Lower leg skin (tissue), 4 donors: ENCODE measurements at places on chromosomes 4 and X.

GRCh38 chr4:89434364-89434988, 126.9 kb upstream of the GPRIN3 start:
- no peak for DNase-seq

DNA sequence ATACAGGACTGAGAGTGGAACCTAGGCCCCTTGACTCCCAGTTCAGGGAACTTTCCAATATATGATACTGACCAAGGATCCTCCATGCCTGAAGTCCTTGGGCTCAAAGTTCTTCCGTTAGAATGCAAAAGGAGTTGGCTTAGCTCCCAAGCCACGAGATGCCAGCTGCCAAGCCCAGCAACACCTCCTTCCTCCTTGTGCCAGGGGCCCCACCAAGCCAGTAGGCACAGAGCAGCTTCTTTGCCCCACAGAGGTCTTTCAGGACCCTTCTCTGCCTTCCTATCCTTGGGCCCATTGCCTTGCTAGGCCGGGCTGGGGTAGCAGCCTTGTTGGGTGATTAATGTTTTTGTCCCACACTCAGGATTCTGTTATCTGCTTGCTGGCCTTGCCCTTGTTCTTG, 105.6 kb downstream of the EFNB1 start:
- DNase-seq: no peak

GRCh38 chr4:21697583-21697982, 251.0 kb downstream of the KCNIP4 start:
- no peak for DNase-seq

DNA sequence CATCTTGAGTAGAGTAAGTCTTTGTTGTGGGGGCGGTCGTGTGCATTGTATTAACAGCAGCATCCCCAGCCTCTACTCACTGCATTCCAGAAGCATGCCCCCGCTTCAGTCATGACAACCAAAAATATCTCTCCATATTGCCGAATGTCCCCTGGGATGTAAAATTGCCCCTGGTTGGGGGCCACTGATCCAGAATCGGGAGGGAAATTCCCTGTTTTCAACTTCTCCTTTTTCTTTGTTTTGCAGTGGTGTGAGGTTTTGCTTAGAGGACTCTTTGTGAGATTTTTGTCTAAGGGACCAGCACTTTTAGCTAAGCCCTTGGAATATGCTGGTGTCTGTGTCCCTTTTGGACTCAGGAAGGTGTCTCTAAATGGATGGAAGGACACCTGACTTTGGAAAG, 3.0 kb upstream of the IL13RA1 start:
- DNase-seq: no peak

DNA sequence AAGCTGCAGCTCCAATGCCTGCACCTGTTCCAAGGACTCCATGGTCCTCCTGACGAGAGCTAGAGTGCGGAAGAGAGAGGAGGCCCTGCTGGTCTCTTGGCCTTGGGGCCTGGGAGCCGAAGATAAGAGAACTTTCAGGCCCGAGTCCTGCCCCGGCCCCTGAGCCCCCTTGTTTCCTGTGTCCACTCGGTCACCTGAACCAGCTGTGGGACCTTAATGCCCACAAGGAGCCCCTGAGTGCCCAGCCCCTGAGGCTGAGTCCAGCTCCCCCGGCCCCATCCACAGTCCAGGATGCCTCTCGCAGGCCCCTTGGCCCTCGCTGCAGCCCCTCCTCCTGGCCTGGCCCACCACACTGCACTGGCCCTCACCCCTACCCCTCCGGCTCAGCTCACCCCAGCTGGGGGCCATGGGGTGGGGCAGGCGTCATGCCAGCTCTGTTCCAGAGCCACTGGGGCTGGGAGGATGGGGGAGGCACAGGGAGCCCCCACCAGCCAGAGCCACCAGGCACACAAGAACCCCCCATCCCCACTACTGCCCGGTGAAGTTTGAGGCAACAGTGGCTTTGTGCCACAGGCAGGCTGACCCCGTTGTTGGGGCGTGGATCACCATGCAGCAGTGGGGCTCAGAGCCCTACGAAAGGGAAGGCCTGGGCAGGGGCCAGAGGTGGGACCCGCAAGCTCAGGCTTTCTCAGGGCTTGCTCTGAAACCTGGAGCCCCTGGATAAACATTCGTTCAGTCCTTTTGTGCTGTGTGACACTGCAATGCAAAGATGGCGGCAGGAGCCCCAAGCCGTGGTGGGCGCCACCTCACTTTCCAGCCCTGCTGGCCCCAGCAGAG, 14.1 kb downstream of the NAT8L start:
- DNase-seq: no peak

DNA sequence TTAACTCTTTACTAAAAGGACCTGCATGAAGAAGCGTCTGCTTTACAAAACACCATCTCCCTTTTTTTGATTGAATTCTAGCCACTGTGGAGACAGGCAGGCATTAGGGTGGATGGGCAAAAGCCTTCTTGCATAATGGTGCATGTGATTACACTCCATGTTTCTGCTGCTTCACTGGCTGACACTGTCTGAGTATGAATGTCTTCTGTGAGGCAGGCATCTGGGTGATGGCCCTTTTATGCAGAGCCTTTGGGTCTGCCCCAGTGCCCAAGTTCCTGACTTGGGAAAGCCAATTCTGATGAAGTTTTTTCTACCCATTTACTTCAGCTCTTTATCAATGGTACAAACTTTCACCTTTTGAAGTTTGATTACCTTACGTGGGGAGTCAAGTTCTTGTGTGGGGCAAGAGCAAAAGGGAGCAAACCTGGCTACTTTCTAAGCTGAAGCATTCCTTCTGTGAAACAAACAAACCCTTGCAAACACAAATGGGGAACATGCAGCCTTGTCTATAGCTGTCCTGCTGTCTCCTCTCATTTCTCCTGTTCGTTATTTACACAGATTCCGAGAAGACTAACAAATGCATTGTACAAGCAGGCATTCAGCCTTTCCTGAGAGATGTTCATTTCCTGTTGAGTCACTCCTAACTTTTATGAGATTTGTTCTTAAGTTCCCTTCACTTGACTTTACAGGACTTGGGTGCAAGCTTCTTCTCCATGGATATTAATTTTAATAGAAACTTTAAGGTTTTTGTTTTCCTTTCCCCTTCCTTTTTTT, 301.9 kb downstream of the TLL1 start:
- DNase-seq: no peak

DNA sequence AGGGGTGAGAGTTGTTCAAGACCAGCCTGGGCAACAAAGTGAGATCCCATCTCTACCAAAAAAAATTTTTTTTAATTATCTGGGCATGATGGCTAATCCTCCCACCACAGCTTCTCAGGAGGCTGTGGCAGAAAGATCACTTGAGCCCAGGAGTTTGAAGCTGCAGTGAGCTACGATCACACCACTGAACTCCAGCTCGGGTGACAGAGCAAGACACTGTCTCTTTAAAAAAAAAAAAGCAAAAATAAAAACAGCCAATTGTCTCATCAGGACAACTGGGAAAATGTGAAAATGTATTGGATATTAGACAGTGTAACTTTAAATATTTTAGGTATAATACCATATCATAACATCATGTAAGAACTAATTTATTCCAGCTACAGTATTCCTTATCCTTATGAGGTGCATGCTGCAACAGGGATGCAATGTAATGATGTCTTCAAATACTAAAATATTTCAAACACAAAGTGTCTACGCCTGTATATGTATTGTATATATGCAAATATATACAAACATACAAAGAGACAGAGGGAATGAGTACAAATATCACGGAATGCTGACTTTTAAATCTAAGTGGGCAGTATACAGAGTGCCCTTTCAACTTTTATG, 17.2 kb downstream of the FAM13A start:
- DNase-seq: no peak

DNA sequence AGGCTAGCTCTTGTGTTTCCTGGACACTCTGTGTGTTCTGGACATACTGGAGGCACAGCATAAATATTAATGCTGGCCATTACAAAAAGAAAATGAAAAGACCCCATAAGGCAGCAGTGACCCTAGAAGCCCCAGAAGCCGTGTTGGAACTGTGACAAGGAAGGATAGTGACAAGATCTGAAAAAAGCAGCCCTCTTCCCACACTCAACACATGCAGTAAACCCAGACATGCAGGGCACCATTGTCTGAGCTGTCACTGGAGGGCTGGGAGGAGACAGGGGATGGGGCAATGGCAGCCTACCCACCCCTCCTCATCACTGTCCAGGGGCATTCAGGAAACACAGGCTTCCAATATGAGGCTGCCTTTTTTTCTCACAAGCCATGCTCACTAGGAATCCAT, 6.5 kb downstream of the TRIM2 start:
- DNase-seq: no peak

DNA sequence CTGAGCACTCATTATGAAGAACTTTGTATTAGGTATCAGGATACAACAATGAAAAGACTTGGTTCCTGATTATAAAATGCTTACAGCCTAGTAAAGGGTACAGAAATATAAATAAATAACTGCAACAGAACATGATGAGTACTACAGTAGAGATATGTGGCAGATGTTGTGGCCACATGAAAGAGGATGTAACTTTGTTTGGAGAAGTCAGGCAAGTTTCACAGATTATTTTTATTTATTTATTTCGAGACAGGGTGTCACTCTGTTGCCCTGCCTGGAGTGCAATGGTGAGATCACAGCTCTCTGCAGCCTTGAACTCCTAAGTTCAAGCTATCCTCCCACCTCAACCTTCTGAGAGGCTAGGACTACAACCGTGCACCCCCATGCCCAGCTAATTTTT, 15.8 kb upstream of the UBE2K start:
- no peak for DNase-seq

DNA sequence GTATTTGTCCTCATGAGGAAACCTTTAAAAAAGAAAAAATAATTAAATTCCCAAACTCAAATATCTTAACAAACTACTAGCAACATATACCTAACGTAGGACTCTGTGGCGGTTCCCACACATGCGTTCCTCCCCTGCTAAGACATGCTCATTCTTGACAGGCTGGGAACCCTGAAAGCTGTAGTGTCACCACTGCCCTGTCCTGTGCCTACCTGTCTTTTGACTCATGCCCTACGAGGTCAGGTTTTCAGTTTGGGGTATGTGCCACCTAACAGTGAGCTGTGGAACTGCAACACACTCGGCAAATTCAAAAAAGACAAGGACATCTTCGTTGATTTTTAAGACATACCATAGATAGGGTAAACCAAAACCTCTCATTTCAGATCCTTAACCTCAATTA, 17.8 kb downstream of the IDS start:
- DNase-seq: no peak

DNA sequence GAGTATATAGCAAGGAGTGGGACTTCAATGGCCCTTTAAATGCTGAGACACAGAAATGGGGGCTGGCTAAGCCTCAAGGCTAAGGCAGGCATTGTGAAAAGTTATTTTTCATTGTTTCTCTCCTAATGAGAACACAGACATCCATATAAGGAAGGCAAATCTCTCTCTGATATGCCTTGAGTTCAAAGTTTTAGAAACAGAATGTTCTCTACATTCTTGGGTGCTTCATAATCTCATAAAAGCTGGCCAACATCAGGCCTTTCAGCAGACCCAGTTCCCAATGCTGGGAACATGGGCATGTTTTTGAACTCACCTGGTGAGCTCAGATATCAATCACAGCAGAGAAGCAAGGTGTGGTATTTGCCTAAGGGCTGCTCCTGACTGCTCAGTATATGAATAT, 19.4 kb upstream of the RAB40A start:
- DNase-seq: no peak

DNA sequence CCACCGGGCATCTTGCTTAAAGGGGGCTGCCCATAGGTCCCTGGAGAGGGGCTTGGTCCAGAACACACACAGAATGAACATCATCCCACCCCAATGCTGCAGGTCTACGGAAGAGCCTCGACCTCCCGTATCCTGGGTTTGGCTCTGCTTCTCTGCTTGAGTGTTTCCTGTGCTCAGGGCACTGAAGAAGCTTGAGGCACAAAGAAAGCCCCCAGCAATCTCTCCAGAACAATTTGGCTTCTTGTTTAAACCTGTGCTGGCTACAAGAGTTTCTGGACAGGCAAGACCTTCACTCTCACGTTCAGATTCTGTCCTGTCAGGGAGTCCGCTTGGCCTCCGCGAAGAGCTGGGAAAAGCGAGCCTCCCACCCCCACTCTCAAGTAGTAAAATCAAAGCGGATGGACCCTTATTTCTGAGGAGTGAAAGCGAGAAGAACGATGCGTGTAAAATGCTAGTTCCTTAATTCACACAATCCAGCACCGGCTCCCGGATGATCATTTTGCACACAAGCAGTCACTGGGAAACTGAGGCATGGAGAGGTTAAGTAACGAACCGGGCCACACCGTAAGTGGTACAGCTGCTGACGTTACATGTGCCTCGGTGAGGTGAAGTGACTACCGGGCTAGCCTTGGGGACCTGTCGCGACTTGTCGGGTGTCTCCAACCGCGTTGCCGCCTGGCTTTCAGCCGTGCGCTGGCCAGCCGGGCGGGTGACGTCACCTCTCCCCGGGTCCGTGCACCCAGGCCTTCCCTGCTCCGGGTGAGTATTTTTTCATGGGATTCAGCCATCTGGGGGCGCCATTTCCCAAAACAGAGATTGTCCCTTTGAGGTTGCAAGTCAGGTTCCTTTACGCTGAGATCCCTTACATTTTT, 3.1 kb upstream of the SFRP2 start:
- DNase-seq: peak; percentile 89

GRCh38 chrX:115624916-115625315, 63.9 kb downstream of the PLS3 start:
- DNase-seq: no peak

GRCh38 chrX:130136961-130137360, 26.7 kb upstream of the ELF4 start:
- DNase-seq: no peak

DNA sequence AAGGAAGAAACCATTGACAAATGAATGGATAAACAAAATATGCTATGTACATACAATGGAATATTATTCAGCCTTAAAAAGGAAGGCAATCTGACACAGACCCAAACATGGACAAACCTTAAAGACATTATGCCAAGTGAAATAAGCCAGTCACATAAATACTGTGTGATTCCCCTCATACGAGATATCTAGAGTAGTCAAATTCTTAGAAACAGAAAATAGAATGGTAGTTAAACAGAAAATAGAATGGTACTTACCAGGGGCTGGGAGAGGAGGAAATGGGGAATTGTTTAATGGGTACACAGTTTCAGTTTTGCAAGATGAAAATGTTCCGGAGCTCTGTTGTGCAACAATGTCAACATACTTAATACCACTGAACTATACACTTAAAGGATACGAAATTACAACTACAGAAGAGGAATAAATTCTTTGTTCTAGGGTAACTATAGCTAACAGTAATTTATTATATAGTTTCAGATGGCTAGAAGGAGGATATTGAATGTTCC, 47.8 kb upstream of the DUSP21 start:
- DNase-seq: no peak

DNA sequence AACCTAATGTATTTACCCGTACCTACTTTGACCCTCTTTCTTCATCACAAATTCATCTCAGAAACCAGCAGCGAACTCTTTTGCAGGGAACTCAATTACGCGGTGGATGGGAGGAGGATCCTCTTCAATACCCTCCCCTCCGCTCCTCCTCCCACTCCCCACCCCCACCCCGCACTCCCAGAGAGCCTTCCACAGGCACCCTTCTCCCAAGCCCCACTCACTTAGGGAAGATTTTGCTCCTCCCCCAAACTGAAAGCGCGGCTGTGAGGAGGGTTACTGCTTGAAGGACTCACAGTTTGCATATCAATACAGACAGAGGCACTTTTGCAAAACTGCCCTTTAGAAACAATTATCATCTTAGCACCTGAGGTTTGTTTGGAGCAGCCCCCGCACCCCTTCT, 960 bp upstream of the IL1RAPL1 start:
- no peak for DNase-seq
